Omental fat pad (tissue), 4 donors: ENCODE measurements at places on chromosomes 2 and 18.

DNA sequence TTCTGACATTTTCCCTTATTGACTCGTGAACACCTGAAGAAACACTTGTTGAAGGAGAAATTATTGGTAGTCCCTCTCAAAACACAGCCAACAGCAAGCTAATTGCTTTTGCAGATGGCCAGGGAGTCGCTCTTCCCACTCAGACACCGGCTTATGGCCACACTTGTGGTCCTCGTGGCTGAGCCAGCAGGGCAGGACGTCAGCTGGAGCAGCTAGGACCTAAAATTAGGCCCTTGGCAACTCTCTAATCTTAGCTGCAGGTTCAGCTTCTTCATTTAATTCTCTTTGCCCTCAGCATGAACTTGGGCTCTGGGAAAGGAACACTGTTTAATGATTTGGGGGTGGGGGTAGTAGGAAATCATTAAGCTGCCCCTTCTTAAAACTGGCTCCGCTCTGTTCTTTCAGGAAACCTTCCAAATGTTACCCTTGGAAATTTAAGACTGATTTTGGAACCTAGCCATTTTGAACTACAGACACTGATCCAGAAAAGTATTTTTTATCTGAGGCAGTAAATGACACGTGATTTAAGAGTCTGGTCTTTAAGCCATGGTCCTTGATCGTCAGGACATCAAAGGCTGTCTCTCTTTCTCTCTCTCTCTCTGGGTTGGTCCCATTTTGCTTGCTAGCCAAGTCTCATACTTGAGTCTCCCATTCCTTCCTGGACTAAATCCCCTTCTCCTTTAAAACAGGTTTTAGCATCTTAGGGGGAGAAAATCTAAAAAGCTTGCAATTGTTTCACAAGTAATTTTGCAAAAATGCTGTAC is 77.5 kb downstream of the CDK15 start:
- no peak for DNase-seq

DNA sequence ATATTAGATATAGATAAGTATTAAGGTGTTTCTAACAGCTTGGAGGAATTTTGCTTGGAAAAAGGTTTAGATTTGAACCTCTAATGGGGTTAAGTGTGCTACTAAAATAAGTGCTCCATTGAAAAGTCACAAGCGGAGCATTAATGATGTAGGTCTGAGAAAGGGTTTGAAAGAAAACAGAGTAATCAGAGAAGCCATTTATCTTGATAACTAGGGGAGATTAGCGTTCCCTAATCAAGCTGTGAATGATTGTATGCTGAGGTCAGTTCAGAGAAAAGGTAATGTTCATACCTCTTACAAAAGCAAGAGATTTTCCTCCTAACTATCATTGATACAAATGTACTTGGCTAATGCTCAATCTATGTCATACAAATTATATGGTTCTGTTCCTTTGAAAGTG is 1.5 kb downstream of the ARHGAP25 start:
- DNase-seq = no peak

DNA sequence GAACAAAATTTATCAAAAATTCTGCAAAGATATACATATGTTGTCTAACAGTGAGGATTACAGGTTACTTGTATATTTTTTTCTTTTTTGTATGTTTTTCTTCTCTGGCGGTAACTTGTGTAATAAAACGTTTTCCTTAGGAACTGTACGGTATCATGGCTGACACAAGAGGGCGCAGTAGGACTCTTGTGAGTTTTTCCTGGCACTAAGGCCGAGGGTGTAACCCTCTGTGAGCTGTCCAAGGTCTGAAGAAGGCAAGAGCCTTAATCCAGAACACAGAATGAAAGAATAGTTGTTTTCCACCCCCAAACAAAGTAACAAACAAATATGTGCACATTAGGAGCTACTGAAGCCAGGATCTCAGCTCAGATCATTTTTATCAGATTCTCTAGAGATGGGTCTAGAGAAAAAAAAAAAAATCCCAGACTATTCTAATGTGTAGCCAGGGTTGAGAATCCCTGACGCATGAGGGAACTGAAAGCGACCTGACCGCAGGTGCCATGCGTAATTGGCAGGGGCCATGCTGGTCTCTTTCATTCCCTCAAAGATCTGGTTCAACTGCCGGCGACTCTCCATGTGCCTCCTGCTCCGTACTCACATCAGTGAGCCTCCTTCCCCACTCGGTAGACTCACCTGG is 27.0 kb downstream of the TMEM200C start:
- no peak for DNase-seq

DNA sequence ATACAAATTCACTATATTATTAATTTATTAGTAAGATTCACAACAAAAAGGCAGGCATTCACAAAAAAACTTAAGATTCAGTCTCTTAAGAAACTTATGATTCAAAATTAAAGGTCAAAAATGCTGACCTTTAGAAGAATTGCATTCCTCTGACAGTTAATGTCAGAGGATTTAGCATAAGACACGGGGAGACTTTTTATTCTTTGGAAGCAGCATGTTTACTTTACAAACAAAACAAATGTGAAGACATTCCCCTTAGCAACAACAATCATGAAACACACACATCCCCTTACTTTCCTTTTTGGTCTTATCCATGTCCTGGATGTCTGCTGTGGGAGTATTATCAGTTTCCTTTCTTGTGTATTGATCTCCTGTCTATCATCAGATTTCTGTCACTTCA is 117.1 kb downstream of the RAD51AP2 start:
- DNase-seq = no peak

DNA sequence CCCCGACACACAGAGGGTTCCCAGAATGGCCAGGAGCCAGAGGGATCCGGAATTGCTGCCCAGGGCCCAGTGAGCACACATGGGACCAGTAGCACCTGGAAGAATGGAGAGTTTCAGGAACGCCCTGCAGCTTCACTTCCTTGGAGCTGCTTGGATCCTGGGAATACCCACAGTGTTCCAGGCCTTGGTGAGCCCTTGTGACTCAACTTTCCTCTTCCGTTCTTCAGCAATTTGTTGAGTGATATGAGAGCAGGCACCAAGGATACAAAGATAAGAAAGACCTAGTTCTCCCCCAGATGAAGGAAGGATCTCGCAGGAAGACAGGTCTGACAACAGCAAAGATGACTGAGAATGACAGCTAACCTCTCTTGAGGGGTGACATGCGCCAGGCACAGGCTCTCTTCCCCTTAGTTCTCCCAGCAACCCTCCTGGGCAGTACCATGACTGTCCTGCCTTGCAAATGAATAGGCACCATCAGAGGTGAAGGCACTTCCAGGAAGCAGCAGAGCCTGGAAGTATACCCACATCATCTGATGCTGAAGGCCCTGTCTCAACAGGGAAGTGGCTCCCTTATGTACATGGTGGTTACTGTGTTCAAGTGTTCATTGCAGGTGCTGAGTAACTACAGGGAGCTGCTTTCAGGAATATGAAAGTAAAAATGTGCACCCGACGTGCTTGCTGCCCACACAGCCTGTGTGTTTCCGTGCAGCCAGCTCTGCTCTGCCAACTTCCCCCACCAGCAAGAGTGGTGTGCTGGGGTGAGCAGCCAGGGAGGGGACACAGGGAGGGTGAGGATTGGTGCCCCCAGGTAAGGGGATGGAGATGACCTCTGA is 116.2 kb downstream of the STPG4 start:
- no peak for DNase-seq

DNA sequence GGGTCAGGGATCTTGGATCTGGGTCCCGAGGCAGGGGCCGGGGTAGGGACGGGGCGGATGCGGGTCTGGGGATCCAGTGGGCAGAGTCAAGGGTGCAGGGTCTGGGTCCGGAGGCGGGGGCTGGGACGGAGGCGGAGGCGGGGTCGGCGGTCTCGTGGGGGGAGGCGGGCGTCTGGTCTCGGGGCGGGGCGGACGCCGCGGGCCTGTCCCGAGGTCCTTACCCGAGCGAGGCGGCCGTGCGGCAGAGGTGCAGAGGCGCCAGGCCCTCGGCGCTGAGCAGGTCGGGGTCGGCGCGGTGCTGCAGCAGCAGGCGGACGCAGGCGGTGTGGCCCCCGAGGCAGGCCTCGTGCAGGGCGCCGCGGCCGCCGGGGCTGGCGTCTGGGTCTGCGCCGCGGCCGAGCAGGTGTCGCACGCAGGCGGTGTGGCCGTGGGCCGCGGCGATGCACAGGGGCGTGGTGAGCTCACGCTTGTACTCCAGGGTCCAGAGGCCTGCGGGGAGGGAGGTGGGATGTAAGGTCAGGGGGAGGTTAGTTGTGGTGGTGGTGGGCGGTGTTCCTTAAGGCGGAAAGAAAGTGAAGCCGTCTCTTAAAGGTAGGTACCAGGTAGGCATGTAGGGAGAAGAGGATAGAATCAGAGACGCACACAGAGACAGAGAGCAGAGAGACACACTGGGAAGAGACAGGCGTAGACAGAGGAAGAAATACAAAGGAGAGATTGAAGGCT is 26.6 kb downstream of the ASB18 start:
- no peak for DNase-seq

GRCh38 chr2:102049756-102050443 is 58.1 kb downstream of the IL1R2 start:
- no peak for DNase-seq

- no peak for DNase-seq
Observed at GRCh38 chr18:11521853-11522252, 87.5 kb upstream of the SLC35G4 start.

DNA sequence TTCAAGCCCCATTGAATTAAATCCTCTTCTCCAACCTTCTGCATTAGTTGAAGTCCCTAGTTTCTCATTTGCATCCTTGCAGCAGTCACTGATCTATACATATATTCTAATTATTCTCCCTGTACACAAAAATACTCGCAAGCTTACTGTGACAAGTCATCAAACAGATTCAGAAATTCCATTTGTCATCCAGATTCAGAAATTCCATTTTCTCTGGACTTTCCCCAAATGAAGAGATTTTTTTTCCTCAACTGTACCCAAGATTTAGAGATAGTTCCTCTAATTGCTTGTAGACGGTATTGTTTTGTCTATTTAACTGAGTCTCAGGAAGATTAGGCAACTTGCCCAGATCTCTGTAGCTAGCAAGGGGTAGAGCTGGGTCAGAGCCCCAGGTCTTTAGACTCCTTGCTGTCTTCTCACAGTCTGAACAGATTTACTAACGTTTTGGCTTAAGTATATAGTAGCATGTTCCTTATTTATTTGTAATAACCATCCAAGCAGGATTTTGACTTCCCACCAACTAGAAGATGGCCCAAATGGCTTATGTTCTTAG is 34.2 kb downstream of the RAB12 start:
- DNase-seq = no peak

DNA sequence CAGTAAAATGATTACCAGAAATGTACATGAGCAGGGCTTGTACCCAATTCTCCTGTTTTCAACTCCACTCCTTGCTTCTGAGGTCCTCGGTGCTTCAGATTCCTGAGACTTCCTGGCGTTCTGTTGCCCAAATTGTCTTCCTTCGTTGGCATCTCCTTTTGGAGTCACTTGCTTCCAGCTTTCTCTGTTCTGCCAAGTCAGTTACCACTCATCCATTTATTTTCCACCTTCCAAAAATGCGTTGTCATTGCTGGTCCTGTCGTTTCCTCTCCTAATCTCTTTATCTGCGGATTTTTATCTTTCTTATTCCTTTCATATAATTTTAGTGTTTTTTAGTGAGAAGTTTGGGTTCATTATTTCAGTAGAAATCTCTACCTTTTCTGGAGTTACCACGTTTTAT is 18.5 kb upstream of the EFR3B start:
- no peak for DNase-seq

DNA sequence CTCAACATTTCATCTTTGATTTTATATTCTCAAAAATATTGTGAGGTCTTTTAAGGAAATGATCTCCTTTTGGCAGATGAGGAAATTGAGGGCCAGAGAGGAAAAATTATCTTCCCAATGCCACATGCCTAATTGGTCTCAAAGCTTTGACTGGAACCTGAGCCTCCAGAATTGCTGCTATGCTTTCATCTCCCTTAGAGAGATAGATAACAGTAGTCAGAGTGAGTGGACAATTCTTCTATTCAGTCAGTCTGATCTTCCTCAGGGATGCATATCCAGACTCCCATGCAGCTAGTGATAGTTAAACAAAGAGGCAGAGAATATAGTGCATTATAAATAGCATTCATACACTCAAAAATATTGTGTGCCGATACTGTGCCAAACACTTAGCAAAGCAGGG is 3.8 kb upstream of the CLASP1 start:
- no peak for DNase-seq

- no peak for DNase-seq
Observed at GRCh38 chr2:212021947-212022346, 516.7 kb downstream of the ERBB4 start.

DNA sequence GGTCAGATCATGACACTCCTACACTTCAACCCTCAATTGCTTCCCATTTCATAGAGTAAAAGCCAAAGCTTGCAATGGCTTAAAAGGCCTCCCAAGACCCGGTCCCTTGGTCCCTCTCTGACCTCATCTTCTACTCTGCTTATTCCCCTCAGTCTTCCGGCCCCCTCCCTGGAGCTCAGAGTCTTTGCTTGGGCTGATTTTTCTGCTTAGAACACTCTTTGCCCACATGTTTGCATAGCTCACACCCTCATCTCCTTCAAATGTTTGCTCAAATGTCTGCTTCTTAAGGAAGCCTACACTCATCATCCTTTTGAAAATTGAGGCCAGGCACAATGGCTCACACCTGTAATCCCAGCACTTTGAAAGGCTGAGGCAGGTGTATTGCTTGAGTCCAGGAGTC is 65.6 kb upstream of the CAPN13 start:
- no peak for DNase-seq

- no peak for DNase-seq
Observed at GRCh38 chr18:24187049-24187448, 48.2 kb downstream of the CABYR start.

DNA sequence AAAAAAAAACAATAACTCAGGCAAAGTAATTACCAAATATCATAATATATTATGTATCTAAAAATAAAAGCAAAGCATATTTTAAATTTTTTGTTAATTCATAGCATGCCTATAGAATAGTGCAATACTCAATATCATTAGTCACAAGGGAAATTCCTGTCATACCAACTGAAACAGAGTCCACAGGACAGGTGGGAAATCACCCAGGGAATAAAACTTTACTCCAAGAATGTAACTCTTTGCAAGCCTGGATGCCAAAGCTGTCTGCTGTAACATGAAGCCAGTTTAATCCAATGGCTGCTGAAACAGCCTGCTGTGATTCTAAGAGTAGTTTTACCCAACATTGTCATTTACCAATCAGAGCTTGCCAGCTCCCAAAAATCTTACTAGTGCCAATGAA is 40.0 kb upstream of the SULT1C3 start:
- no peak for DNase-seq

DNA sequence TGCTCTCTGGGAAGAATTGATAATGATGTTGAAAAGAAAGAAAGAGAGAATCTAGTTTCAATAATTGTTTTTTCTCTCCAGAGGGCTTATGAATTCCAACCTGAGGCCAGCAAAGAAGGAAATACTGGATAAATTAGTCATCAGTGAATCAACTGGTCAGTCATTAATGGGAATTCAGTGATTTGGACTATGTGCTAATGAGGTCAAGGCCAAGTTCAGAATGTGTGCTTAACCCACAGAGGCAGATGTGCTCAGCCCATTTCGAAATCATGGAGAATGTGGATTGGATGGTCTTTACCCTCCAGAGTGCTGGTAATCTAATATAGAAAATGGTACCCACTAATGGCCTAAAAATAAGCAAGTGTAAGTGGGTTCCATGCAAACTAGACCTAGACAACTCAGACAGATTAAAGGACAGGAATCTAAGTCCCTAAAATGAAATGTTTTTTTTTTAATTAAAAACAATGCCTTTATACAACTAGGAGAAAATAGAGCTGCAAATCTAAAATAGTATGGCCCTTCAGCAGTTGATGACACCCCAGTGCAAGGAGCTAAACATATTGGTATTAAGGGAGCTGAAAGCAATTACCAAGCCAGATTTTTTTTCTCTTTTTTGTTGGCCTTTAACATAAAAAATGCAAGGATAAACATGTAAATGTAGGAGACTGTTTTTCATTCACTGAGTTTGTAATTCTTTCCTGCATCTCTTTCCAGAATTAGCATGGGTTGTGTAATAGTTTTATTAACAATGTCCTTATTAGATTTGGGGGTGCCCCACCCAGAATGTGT is 296.9 kb downstream of the SATB2 start:
- DNase-seq = no peak
